ENCODE measurements at places on chromosomes 16 and 17.
A peak's percentile ranks its signal among the peaks of the same experiment; 100 is the strongest.

DNA sequence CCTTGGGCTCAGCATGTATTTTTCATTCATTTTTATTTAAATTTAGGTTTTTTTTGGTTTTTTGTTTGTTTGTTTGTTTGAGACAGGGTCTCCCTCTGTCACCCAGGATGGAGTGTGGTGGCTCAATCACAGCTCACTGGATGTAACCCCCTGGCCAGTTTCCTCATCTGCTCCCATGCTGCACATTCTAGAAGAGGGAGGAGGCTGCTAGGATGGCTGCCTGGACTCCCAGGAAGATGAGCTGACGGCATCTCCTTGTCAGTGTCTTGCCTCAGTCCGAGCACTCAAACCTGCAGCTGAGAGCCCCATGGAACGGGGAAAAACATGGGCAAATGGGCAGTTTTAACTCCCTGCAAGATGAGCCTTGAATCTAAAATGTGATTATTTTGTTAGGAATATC lies 7.5 kb downstream of the MEAK7 start:
- no peak for DNase-seq

DNA sequence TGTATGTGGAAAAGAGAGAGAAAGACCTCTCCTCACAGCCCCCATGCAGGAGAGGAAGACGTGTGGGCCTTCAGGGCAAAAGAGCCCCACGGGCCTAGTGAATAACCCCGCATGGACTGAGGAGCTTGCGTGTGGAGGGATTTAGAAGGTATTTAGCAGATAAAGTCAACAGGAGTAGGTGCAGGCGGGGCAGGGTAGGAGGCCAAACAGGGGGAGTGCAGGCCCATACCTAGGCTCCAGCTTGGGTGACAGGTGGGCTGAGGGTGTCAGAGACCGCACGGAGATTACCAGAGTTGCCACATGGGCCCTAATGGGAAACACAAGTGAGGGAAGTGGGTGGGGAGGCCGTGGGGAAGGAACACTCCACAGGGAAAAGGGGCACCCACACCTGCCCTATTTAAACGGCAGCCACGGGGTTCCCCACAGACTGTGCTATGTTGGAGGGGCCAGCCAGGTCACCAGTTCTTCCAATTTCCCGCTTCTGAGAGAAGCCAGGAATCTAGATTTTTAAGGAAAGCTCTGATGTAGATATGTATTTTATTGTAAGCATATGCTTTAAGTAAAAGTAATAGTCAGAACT lies 8.2 kb upstream of the CNGB1 start:
- no peak for DNase-seq

- DNase-seq, result no peak
Observed at GRCh38 chr16:48384520-48385252, 527 bp downstream of the SIAH1 start.

DNA sequence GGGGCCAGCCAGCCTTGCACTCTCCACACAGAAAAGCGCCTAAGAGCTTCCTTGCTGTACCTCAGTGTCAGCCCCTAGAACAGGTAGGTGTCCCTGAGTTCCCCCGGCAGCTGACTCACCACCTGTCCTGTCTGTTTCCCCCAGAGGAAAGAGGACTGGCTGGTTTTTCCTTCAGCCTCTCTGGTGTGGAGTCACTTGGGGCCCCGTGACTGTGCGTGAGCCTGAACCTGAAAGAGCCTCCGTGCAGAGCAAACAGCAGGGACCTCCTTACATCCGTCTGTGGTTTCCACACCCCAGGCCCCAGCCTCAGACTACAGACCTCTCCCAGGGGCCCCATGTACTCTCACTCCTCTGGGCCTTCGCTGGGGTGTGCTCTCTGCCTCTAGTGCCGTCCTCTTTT lies 87.8 kb downstream of the GNAO1 start:
- peak; percentile 14 for DNase-seq

- no peak for DNase-seq
Observed at GRCh38 chr16:14641926-14642325, 9.2 kb downstream of the BFAR start.

- DNase-seq, result no peak
Observed at GRCh38 chr16:87369117-87369765, 14.3 kb downstream of the FBXO31 start.

DNA sequence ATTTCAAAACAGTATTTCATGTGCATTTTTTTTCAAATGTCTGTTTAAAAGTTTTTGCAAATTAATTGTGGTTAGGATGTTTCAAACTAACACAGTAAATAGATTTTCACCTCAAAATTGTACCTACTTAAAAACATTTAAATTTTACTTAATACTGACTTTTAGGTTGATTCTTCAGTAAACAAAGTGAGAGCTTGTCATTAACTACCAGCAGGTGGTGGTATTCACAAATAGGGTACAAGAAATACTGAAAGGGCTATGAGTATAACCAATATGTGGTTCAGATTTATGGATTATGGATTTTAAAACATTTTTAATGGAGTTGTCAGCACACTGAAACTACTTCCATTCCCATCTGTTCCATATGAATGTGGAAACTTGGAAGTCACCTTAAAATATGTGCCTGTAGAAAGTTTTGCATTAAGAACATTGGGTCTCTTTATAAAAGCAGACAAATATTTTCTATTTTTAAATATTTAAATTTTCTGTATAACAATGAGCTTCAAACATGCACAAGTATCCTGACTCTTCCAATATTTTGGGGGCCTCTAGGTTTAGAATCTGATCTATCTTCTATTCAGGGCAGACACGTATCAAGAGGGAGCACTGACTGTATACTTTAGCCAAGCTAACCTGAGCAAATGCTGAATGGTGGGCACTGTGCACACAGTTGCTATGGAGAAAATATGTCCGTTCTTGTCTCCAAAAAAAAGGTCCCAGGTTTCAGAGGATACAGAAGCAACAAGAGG lies 155.6 kb downstream of the SNX11 start:
- no peak for DNase-seq

DNA sequence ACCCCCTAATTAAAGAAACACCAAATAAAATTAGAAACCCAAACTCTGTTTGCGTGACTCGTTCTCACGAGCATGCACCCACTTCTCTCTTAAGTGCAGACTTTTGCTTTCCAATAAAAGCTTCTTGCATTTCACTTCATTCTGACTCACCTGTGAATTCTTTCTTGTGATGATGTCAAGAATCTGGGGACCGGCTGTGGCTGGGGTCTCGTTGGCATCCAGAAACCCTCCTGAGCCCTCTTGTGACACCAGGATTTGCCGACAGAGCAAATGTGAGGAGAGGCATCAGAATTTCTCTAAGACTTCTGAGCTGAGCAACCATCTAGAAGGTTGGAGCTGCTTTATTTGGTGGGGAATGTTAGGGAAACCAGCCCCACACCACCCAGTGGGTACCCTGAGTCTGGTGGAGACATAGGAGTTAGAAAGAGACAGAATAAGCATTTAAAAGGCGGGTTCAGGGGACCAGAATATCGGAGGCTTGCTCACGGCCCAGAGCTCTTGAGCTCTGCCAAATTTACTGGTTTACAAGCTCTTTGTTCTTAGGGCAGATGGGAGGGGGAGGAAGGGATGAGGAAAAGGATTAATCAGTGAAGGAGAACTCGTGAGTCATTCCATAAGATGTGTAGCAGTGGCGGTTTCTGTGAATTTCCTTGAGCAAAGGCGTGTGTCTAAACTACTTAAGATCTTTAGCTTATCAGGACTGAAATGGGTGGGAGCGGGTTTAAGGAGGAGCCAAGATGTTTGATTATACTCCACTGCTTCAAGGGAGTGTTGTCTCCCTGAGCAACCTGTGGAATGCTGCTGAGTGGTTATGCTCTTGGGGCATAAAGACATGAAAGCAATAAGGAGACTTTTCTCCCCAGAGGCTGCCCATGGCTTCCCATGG lies 24.2 kb upstream of the TMC5 start:
- no peak for DNase-seq

DNA sequence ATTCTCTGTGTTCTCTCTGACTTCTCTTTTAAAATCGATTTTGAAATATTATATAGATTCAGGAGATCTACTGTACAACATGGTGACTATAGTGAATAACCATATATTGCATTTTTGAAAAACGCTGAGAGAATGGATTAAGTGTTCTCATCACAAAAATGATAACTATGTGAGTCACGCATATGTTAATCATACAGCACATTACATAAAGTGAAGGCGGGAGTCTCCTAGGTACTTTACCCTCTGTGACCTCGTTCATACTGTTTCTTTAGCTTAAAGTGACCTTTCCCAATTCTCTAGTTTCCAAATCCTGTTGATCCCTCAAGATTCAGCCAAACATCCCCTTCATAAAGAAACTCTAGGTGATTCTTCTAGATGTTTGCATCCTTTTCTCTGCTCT lies 3.1 kb upstream of the KRTAP3-2 start:
- DNase-seq, result no peak

- peak; percentile 35 for DNase-seq
Observed at GRCh38 chr17:386141-386876, 33.7 kb upstream of the RPH3AL start.

DNA sequence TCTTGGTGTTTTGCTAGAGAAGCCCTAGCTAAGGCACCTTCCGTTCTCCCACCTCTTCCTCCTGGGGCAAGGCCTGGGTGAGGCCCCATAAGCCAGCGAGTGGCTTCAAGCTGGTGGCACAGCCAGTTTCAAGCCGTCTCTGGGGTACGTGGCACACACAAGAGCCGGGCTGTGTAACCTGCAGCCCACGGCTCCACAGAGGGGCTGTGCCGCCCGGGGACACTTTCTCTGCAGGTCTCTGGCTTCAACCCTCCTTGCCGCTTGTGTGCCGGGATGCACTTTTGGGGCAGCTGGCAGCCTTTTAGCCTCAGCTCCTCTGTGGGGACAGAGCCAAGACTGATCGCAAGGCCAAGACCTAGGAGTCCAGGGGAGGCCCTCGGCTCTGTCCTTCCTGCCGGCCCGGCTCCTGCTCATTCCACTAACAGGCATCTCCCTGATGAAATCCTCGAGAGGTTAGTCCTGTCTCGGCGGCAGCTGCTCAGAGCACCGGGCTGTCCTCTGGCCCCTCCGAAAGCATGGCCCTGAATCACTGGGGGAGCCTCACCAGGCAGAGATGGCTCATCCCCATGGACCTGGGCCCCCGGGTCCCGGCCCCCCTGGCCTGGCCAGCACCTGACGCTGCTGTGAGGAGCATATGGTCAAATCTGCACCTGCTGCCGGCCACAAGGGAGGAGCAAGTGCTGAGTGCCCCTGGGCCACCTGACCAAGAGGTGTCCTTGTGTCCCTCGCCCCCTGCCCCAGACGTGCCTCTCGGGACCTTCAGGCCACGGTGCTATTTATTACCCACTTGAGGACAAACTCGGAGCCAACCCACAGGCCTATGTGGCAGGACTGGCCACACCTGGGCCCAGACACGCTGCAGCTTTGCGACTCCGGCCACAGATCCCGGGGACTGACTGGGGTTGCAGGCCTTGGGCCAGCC lies 98.5 kb downstream of the METRNL start:
- no peak for DNase-seq

- DNase-seq, result no peak
Observed at GRCh38 chr16:2155977-2156848, 631 bp downstream of the TRAF7 start.

DNA sequence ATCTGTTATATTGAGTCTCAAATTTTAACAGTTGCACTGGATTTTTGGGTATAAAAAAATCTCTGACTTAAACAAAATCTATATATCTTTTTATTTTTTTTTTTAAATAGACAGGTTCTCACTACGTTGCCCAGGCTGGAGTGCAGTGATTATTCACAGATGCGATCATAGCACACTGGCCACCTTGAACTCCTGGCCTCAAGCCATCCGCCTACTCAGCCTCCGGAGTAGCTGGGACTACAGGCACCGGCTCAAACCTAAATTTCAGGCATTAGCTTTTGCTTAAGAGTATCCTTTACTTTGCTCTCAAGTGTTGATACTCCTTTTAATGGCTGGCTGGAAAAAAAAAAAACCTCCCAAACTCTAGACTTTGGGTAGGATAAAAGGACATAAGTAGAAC lies 61.6 kb downstream of the RPGRIP1L start:
- DNase-seq, result no peak

GRCh38 chr17:17394494-17394893 lies 82.3 kb upstream of the MED9 start:
- no peak for DNase-seq

DNA sequence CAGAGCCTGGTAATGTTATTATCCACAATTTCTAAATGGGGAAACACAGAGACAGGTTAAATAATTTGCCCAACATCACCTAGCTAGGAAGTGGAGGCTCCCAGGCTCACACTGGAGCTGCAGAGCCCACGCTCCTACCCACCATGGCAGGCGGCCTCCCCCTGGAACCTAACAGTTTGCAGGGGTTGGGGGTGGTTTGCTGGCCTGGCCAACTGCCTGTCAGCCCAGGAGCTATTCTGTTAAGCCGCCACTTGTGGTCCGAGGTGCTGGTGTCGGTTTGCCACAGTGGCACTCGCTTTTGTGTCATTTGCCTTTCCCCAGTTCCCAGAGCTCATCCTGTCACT lies 3.6 kb downstream of the PRCD start:
- no peak for DNase-seq

DNA sequence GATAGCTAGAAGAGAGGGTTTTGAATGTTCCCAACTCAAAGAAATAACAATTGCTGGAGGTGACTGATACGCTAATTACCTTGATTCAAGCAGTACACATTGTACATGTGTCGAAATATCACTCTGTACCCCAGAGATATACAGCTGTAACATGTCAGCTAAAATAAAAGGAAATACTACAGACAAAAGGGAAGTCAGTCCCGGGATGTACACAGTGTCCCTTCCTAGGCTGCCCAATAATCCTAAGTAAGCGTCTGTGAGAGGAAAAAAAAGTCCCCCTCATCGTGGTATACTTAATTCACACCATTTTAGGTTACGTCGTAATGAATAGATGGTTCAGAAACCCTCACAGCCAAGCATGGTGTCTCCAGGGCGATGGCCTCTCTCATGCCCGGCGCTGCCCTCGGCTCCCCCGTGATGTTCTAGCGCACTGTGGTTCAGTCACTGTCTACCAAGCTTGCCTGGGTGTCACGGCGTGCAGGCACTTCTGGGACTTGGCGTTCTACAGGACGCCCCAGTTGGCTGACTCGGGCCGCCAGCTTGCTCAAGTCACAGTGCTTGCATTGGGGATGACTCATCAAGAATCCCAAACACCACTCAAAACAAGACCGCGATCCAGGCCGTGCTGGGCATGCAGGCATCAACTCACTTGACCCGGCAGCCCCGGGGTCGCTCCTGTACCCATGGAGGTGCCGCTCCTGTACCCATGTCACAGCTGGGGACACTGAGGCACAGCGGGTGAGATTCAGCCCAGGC lies 27.6 kb downstream of the CCDC40 start:
- no peak for DNase-seq

GRCh38 chr16:28495795-28496749 lies 1.6 kb downstream of the APOBR start:
- no peak for DNase-seq

DNA sequence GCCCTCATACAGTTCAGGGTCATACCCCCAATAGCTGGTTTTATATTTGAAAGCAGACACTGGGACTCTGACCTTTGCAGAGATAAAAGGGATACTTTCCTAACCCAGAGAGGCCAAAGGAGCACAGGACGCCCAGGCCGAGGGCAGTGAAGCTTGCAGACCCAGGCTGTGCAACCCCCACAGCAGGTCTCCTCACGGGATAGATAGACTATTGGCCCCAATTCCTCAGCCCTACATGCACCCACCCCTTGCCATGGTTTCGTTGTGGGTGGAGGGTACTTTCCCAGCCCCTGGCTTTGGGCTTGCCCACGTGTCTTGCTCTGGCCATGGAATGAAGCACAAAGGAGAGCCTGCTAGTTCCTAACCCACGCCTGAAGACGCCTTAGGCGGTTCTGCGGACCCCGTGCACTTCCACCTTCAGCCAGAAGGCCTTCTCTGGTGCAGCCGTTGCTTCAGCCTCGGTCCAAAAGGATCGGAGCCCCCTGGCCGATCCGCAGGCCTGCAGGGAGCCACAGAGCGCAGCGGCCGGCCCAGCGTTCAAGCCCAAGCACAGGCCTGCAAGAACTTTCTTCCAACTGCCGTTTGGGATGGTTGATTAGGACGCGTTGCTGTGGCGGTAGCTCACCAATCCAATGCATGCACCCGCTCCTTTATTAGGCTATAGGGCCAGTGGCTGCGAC lies 9.8 kb upstream of the BRCA1 start:
- no peak for DNase-seq

Data from T follicular helper cell (primary cell).